ENCODE measurements at places on chromosomes 13 and 19. TPM values are rescaled to one million over a fixed set of nuclear protein-coding genes. Genes with fewer than 3 reads are reported as not detected.

CD70 gene
- polyA plus RNA-seq, result not detected

BCL2L12 gene
- 13.5 TPM for polyA plus RNA-seq

DNA sequence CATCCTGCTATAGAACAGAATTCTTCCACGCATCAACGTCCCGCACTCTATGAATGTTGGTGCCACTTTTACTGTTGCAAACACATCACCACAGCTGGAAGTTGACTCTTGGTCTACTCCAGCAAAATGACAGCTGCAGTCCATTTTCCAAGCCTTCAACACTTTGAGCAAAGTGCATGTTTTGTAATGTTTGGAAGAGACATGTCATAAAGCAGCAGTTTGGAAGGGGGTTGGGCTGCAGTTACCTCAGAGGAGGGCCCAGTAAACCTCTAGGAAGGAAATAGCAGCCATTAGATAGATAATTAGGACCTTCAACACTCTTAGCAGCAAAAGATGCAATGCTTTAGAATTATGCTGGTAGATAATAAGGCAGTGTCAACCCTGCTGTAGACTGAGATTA lies 323.6 kb downstream of the TDRD3 start:
- DNase-seq, result peak; percentile 15

- no peak for DNase-seq
These were observed 61.2 kb downstream of the MYH14 start for GRCh38 chr19:50264483-50265186.

DNA sequence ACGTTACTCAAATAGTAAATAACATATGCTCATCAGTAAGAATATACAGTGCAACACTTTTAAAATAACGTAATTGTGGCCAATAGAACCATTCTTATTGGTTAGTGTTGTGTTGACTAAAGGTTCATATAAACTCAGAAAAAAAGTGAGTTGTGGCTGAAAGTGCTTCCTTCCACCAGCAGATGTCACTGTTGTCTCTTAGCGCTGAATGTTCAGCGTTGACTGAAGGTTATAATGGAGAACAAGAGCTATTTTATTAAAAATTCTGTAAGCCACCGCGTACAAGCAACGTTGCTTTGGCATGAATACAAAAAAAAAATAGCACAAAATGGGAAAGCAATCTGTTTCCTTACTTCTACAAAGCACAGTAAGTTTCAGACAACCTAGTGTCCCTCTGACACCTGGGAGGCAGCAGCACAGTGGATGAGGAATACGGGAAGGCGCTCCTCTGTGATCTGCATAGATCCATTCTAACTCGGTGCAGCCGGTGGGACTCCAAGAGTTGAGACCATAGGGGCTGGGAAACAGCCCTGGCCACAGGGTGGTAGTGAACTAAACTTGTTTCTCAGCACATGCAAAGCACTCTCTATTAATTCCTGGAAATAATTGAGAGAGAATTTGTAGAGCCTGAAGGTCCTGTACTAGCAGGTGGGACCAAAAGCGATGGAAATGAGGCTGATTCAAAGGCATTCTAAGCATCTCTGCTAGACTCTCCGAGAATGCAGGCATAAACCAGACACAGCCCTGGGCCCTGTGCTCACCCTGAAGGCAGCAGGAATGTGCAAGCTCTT lies 23.9 kb upstream of the OXGR1 start:
- DNase-seq, result peak; percentile 40

Data from kidney (tissue), 22 donors.